ENCODE measurements at places on chromosomes 11 and 22. TPM values are rescaled to one million over a fixed set of nuclear protein-coding genes. Genes with fewer than 3 reads are reported as not detected.
A peak's percentile ranks its signal among the peaks of the same experiment; 100 is the strongest.

GRCh38 chr22:17964643-17965042, 59.7 kb downstream of the MICAL3 start:
- no peak for DNase-seq

DNA sequence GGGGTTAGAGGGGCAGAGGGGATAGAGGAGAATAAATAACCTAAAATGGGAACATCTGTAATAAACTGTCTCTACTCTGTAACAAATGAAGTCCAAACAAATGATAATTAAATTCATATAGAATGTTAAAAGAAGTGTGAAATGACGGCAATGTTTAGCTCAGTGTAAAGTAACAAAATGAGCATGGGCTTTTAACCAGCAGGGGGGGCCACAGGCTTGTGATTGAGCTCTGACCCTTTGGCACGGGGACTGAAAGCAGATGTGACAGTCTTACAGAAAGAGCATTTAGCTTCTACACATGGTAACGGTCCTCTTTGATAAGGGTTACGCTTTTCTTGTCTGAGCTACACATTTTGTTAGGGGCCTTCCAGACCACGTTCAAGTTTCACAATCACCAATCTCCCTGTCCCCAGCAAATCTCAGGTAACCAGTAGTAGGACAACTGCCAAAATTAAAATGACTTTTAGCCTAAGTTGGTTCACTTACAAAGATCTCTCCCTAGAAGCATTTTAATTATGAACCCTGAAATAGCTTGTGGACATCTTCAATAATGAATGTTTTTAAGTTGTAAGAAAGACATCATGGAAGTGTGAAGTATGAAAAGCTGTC, 262.5 kb downstream of the DCDC1 start:
- DNase-seq: peak; percentile 56

DNA sequence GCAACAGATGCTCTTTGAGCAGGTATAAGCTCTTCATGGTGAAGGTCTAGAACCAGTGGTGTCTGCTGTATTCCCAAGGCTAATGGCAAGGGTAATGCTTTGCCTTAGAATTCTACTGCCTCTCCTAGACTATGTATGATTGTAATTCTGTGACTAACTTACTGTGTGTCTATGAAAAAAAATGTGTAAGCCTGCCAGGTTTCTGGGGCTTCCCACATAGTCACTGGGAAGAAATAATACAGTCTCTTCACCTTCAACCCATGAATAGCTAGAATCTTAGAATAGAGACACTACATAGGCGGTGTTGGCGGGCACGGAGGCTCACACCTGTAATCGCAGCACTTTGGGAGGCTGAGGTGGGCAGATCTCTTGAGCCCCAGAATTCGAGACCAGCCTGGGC, 84.1 kb downstream of the C11orf91 start:
- no peak for DNase-seq

DNA sequence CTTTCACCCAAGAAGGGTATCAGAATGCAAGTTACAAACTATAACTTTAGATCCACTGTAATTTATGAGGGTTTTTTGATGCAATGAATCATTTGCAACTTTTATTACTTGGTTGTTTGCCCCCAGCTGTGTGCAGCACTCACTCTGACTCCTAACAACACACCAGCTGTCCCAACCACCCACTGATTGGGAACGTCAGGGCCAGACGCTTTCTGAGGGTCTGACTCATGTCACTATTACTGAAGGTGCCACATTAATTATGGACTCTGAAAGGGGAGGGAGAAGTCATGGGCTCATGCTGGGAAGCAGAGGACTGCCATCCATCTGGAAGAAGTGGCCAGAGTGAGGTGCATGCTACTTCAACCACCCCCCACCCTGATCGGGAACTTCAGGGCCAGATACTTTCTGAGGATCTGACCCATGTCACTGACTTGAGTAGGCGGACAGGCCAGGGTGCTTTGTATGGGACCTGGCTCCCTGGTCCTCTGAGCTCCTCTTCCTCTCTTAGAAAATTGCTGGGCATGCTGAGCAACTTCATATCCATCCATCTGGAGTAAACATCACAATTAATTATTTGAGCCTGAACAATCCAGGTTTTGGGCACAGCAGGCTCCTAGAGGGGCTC, 44.9 kb upstream of the DRD2 start:
- no peak for DNase-seq

DNA sequence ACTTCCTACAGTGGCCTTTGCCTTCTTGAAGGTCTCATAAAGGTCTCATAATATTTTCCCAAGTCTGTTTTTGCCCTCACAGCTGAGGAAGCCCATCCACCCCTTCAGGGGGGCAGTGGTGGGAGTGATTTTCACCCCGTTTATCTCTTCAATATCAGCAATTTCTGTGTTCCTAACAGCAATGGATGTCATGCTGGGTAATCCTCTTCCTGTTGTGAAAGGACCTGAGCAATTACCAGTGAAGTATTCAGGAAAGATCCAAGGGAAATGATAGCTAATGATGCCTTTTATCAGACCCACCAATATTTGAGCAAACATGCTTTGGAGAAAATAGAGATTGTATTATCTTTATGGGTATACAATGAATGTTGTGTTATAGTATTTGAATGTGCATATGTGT, 226.9 kb downstream of the INSC start:
- no peak for DNase-seq

GRCh38 chr22:48850658-48851287, 976.9 kb downstream of the BRD1 start:
- no peak for DNase-seq

DNA sequence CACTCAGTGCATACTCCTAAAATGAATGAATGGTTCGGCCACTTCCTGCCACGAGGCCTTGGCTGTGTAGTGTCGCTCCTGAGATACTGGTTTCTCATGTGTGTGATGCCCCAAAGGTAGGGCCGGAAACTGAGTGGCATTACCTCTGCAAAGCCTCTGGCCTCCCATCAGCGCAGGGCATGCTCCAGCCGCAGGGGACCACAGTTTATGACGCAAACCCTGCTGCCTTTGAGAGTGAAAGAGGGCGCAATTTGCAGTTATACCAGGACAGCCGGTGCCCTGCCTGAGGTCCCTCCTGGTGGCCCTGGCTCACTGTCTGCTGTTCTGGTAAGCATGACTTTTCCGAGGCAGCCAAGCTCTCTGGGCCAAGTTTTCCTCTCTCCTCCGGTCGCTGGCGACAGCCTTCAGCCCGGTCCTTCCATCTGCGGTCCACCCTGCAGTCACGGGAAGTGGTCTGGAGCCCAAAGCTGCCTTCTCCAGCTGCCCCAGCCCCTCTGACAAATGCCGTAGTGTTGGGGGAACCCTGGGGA, 2.4 kb upstream of the FGF3 start:
- no peak for DNase-seq

DNA sequence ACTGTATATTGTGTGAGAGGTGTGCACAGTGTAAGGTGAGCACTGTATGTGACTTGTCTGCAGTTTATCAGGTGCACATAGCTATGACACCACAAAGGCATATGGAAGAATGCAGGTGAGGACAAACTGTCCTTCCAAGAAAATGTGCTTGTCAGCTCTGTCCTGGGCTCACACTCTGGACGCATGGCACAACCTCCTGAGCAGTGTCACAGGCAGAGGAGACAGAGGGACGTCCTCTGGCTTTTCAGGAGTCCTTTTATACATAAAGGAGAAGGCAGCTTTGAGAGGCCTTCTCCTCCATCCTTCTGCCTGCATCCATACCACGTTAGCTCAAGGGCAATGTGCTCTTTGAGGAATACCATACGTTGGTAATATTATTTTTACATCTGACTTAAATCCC, 7.5 kb upstream of the MYOD1 start:
- no peak for DNase-seq

GRCh38 chr11:107744736-107745135, 32.9 kb upstream of the SLN start:
- no peak for DNase-seq

GRCh38 chr11:28168718-28169117, 60.5 kb downstream of the METTL15 start:
- DNase-seq: no peak

DNA sequence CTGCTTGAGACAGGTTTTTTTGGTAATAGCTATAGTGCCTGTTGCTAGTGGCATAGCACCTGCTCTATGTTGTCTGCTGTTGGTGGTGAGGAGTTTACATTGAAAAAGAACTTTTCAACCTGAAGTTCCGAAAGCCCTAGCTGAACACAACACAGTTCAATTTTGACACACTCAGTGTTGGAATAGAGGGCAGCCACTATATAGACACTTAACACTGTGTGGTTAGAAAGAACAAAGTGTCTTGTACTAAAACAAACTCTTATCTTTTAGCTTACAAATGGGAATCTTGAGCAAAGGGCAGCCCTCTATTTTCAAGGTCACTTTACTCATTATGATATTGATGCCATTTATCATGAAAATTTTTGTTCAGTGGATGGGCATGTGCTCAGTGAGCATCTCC, 18.4 kb downstream of the TBCEL start:
- DNase-seq: no peak

- no peak for DNase-seq
Measured at GRCh38 chr22:44883011-44883421, 126.8 kb downstream of the PHF21B start.

GRCh38 chr22:49016909-49017481, 810.7 kb downstream of the BRD1 start:
- peak; percentile 5 for DNase-seq

GRCh38 chr22:50731811-50732624, 6.0 kb upstream of the ACR start:
- DNase-seq: no peak

GRCh38 chr22:49829044-49829853, 1.6 kb upstream of the BRD1 start:
- DNase-seq: no peak

VSIG10L2 gene
- not detected for total RNA-seq

GRM5 gene
- 0.06 TPM for total RNA-seq

LRRC4C gene
- 2.2 TPM for total RNA-seq

CTSW gene
- 2.7 TPM for total RNA-seq

PVALB gene
- not detected for total RNA-seq

ARHGAP8 gene
- total RNA-seq: 46.7 TPM

RIBC2 gene
- total RNA-seq: 2.9 TPM
